ENCODE measurements at places on chromosomes 3 and 15. TPM values are rescaled to one million over a fixed set of nuclear protein-coding genes. Genes with fewer than 3 reads are reported as not detected.

Gene GUCA1C
- not detected for polyA plus RNA-seq

Gene GOLGA8T
- polyA plus RNA-seq = not detected

Gene CAMK1
- 21.4 TPM for polyA plus RNA-seq

Gene GRK7
- 0.17 TPM for polyA plus RNA-seq

Gene TICRR
- polyA plus RNA-seq = 7.2 TPM

Gene CFAP44
- 22.8 TPM for polyA plus RNA-seq

Gene MOBP
- polyA plus RNA-seq = 0.14 TPM

Gene BOC
- polyA plus RNA-seq = 26.0 TPM

Gene LARP6
- 18.1 TPM for polyA plus RNA-seq

Gene FILIP1L
- 26.5 TPM for polyA plus RNA-seq

Gene ACOX2
- polyA plus RNA-seq = 40.0 TPM

Gene SLC6A1
- polyA plus RNA-seq = 0.76 TPM

Gene EPHB1
- polyA plus RNA-seq = 5.5 TPM

Gene MKRN2OS
- 0.98 TPM for polyA plus RNA-seq

Gene RPL14
- 1,655 TPM for polyA plus RNA-seq

Gene DNAJA4
- 23.1 TPM for polyA plus RNA-seq

Gene RASGRP1
- 15.0 TPM for polyA plus RNA-seq

Gene TMEM212
- polyA plus RNA-seq = not detected

All from left renal pelvis (tissue), 4 donors.